ENCODE measurements at places on chromosomes 5 and 9.
A peak's percentile ranks its signal among the peaks of the same experiment; 100 is the strongest.

DNA sequence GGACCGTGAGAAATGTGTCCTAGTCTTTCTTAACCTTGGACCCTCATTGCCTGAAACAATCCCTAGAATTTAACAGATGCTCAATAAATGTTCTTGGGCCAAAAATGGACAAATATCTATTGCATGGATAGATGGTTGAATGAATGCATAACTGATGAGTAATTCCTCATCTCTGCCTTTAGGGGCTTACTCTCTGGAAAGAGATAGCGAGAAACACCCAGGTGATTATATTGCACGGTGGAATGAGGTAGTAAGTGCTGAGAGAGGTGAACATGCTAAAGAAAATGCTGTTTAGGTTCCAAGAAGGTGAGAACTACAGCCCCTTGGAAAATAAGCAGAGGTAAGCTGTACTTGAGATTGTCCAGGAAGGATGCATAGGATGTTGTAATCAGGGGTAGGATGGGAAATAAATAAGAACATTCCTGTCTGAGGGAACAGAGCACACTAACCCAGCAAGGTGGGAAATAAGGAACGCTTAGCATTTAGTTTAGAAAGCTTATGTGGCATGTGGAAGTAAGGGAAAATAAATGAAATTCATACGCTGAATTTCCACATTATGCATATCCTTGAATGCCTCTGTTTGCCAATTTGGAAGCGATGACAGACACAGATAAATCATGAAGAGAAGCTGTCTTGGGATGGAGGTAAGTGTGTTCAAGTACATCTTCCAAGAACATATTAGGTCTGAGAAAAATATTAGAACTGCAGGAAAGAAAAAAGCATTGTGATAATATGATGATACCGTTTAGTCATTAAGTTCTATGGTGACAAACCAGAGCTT, 426.6 kb downstream of the ARHGEF28 start:
- DNase-seq, result no peak

DNA sequence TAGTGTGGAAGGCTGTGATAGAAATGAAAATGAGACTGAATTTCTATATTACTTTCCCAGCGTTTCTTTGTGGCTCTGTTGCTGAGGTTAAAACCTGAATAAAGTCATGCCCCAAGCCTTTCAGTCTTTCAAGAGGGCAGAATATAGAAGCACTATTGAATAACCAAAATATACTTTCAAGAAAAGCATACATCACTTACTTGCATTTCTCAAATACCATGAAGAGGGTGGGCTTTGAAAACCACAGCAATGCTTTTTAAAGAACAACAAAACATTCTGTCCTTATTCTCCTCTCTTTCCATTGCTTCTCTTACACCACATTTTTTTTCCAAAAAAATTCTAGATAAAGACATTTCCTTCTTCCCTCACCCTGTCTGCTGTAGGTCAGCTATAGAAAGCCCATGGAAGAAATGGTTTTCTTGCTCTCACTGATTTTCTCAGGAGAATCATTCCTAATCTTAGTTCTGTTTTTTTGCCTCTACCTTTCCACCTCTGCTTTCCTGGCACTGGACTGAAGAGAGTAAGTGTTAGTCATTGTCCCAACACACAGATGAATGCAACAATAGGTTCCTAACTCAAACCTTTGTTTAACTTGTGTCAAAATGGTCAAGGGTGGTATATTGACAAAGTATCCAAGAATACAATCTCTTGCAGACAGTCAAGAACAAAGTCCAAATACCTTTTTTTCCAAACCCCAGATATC, 51.6 kb downstream of the NUDT12 start:
- peak; percentile 79 for DNase-seq

DNA sequence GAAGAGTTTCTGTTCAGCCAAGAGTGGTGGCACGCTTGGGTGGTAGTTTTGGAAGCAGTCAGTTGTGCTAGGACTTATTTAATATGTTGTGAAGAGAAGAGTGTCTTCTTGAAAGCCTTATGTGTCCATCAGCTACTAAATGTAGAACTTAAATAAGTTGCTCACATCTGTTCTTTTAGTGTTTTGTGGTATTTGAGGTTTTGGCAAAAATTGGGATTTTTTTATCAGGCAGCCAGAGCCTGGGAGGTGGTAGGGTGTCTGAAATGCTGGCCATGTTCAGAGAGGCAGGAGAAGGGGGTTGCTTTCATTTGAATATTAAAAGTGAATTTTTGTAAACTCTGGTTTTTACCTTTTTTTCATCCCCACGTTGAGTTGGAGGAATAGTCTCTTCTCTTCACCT, 24.2 kb upstream of the ZBTB34 start:
- DNase-seq, result no peak

- peak; percentile 67 for DNase-seq
These were observed 21.2 kb upstream of the VCAN start for GRCh38 chr5:83450183-83450966.

- no peak for DNase-seq
These were observed 94.6 kb downstream of the UGCG start for GRCh38 chr9:111991179-111991578.

- DNase-seq, result no peak
These were observed 353.4 kb downstream of the TLE1 start for GRCh38 chr9:81335879-81336421.

DNA sequence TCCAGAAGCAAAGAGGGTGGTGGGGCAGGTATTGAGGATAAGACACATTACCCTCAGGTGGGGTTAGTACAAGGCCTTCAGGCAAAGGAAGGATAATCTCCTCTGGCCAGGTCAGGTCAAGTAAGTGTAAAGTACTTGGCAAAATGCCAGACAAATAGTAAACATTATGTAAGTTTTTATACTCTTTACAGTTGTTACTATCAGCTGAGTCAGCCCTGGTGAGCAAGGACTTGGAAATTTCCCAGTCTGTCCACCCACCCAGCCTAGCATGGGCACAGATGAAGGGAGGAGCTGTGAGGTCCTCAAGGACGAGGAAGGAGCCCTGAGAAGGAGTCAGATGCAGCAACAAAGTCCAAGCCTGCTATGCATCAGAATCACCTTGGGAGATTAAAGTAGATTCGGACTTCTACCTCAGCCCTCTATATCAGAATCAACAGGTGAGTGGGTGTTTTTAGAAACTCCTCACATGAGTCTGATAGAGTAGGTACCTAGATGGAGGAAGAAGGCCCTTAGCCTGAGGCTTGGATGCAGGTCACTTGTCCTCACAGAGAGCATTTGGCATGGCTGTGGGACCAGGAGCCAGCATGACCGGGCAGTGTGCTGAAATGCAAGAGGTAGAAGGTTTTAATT, 50.2 kb upstream of the BARX1 start:
- no peak for DNase-seq

DNA sequence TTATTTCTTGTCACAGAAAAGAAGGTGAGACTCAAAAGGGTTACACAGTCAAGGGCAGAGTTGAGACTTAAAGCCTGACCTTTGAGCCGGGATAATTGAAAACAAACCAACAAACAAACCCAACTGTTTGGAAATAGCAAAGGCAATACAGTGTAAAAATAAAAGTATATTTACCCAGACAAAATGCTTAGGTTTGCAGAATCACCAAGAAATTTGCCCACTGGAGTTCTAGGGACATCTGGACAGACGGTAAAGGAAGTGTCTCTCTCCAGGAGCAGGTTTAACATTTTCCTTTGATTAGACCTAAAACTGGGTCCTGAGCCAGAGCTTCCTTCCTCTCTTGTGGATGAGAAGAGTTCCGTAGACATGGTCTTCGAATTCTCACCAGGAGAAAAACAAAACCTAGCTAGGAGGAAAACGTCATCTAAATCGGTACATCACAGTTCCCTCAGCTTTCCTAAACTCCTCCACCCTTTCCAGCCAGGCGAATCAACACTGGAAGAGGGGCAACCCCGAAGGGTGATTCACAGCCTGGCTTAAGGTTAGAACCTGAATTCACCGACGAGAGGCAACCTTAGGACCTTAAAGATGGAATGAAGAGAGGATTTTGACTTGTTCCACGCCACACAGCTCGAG, 673 bp downstream of the CDC25C start:
- no peak for DNase-seq

DNA sequence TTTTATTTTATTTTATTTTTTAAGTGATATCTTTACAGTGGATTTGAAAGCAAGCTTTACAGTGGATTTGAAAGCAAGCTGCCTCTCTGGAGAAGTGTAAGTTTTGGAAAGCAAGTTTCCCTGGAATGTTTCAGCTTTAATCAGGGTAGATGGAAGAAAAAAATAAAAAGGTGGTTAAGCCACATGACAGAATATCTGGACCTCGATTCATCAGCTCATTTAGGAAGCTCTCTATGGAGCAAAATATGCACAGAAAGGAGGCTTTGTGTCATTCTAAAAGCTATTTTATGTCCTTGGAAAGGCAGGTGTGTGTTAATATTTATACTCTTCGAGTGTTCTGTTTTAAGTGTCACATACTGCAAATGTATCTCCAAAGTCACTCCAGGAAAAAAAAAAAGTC, 409.2 kb upstream of the KLF4 start:
- no peak for DNase-seq

GRCh38 chr5:140176031-140176387, 1.0 kb downstream of the CYSTM1 start:
- no peak for DNase-seq

GRCh38 chr9:14633148-14633547, 60.1 kb downstream of the ZDHHC21 start:
- no peak for DNase-seq

DNA sequence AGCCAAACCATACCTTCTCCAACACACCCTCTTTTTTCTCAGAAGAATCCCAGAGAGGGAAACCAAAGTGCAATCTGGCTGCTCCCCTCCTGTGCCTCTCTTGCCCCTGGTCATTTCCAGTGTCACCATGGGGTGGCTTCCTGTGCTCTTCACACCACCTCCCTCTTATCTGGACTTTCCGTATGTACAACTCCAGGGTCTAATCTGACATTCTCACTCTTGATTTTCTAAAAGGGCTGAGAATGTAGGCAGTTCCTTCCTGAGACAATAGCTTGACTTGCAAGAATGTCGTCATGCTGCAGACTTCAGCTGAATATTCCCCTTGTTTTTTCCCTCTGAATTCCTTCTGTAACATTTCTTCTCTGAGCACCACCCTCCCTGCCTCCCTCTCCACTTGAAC, 110.2 kb downstream of the FBXL7 start:
- no peak for DNase-seq

DNA sequence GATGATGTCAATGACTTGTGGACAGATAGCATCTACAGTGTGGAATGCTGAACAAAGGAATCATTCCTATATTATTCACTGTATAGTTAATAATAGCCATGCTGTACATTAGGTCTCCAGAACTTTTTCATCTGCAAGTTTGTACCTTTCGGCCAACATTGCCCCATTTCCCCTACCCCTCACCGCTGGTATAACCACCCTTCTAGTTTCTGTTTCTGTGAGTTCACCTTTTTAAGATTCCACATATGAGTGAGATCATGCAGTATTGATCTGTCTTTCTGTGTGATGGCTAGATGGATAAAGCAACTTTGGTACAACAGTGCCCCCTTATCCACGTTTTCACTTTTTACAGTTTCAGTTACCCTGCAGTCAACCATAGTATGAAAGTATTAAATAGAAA, 18.8 kb upstream of the ALDH1B1 start:
- DNase-seq, result no peak

DNA sequence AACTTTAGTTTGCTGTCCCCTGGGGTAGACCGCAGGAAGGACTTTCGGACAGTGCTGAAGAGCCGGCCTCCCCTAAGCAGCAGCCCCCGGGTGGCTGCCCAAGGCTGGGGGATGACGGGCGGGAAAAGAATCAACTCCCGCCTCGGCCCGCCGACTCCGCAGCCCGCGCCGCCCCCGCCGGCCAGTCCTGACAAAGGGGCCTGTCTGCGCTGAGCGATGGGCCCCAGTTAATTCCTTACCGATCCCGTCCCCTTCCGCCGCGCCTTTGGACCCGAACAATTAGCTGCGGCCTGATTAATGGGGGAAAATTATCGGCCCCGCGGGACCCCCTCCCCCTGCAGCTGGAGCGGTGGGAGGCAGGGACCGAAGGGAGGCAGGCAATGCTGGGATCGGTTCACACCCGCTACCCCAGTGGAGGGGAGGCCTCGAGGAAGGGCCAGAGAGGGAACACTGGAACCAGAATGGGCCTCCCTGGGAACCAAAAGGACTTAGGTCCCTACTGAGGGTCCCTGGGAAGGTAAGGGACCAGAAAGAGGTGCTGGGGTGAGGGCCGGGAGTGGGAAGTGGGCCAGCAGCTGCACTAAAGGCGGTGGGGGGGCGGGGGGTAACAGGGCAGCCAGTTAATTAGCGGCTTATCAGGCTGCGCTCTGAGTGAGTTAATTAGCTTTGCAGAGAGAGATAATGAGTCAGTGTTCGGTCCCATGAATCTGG, 4.2 kb downstream of the ARID3C start:
- no peak for DNase-seq

DNA sequence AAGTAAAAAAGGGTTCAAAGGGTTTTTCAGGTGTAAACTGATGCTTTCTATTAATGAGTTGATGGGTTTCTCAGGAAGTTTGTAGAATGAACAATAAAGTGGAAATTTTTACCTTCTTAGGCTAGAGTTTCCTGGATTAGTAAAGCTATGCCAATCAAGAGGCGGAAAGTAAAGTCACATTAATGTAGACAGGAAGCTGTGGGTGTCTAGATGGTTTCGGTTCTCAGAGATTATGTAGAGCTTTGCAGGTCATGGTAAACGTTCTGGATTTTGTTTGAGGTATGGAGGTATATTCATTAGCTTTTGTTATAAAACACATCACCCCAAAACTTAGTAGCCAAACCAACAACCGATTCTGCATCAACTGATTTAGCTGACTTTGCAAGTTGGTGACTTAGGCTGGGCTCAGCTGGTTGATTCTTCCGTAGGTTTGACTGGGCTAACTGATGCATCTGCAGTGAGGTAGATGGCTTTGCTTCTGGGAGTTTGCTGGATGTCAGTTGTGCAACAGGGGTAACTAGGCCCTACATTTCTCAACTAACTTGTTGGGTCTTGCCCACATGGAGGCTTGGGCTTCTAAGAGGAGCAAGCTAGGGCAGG, 273.8 kb downstream of the MSX2 start:
- no peak for DNase-seq

- DNase-seq, result no peak
These were observed 25.4 kb downstream of the CTNND2 start for GRCh38 chr5:11878814-11879213.

DNA sequence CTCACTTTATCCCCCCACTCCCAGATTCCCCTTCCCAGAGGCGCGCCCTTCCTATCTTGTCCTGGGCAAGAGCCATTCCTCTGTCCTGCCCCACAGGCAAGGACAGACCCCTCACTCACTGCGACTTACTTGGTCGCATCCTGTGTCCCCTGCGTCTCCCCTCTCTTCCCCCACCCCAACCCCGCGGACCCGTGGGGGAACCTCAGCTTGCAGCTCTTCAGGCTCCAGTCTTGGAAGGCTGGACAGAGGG, 542 bp downstream of the GGTA1 start:
- DNase-seq, result no peak

DNA sequence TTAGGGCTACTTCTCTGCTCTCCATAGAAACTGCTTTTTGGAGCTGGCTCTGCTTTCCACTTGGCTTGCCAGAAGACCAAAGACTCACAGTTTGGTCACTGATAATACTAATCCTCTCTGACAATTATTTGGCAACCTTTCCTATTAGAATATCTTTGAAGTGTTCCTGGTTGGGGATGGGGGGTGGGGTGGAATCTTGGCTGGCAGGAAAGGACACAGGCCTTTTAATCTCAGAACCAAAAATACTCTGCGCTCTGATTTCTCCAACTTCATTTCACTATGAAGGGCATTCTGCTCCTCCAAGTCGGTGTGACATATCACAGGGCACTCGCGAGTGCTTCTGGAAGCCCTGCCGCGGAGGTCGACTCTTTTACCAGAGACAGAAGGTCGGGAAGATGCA, 1329.0 kb upstream of the WWC1 start:
- no peak for DNase-seq

- DNase-seq, result no peak
These were observed 71.7 kb downstream of the ZNF462 start for GRCh38 chr9:106934442-106935238.

- DNase-seq, result no peak
These were observed 1.2 kb upstream of the SMARCA2 start for GRCh38 chr9:2013743-2014475.
